ENCODE measurements at places on chromosomes 6 and 20.

DNA sequence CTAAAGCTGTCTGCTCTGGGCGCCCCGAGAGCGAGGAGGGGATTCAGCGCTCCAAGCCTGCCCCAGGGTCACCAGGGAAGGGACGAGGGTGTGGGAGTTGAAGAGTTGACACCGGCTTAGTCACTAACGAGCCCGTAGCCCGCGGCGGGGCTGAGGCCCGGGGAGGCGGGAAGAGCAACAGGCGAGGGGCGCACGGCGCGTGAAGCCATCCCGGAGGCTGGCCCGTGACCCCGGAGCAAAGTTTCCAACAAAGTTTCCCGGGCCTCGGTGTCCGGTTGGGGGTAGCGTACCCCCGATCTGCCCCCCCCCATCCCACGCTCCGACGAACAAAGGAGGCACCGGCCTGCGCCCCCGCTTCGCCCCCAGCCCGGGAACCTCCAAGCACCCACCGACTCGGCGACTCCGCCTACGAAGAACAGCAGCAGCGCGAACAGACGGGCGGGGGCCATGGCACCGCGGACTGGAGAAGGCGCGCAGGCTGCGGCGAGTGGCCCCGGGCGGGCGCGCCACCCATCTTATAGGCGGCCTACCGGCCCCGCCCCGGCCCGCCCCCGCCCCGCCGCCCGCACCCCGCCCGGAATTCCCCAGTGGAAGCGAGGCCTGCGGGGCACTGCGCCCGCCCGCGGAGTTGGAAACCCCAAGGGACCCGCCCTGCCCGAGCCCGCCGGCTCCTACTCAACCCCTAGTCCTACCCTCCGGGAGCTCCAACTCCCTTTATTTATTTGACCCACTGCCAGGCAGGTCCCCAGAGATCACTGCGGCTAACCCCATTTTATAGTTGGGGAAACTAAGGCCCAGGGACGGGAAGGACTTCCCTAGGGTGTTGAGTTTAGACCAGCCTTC is at the start of gene SDC4:
Gene SDC4 (minus strand): TSS at position 489 of the 843 bp plus-strand sequence. CDS start 40 bp downstream, at position 449.
- DNase-seq, result peak; percentile 62

DNA sequence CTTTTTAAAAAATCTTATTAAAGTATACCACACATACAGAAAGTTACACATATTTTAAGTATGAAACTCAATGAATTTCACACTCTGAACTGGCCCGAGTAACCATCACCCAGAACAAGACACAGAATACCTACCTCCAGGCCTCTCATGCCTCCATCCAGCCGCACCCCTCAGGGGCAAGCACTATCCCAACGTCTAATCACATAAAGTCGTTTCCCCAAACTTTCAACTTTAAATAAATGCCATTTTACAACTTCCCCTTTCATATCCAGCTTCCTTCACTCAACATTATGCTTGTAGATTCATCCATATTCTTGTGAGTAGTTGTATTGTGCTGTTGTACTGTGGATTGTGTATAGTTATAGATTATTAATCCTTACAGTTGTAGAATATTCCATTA is 539.1 kb downstream of the CD83 start:
- no peak for DNase-seq

DNA sequence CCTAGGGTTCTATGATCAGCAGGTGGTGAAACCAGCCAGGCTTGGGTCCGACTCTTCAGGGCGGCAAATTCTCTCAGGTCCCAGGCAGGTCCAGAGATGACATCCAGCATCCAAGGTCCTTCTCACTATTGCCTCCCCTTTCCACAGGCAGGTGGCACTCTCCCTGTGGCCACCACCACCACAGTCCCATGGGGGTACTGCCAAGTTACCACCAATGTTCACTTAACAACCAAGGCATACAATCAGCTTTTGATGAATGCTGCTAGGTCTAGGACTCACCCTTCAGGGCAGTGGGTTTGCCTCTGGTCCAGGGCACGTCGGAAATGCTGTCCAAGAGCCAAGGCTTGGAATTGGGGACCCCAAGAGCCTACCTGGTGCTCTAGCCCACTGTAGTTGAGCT is 40.4 kb upstream of the UTRN start:
- no peak for DNase-seq

GRCh38 chr6:73078333-73078862 is 146.9 kb downstream of the KHDC1L start:
- no peak for DNase-seq

- no peak for DNase-seq
These were observed 8.8 kb upstream of the TAF8 start for GRCh38 chr6:42041481-42042053.

Data from activated CD8-positive, alpha-beta memory T cell treated with anti-CD3 and anti-CD28 coated beads, Interleukin-2, amount 50 U/mL, for 4 hours (primary cell).